ENCODE measurements at places on chromosomes 13 and 19. TPM values are rescaled to one million over a fixed set of nuclear protein-coding genes. Genes with fewer than 3 reads are reported as not detected.

DNA sequence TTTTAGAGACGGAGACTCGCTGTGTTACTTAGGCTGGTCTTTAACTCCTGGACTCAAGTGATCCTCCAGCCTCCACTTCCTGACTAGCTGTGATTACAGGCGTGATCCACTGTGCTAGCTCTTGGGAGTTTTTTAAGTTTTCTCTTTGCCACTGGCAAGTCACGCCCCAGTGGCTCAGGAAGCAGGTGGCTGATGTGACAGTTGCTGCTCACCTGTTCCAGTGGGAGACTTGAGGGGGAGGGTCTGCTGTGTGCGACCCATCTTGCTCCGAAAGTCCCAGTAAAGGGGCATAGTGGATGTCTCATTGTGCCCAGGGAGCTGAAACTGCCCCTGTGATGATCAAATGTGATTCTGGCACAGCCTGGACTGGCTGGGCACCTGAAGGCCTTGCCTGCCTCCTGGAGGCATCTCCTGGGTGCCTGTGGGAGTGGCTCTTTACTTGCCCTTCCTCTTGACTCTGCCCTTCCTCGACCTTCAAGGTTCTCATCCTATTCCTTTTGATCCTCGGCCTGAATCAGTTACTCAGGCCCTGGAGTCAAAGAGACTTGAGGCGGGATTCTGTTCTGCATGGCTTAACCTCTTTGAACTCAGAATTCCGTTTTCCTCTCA lies 7.8 kb downstream of the SMARCA4 start:
- no peak for DNase-seq

- DNase-seq, result peak; percentile 29
These were observed 121.6 kb downstream of the CYSLTR2 start for GRCh38 chr13:48775285-48775684.

The RASGRP4 gene
- not detected for polyA plus RNA-seq

DNA sequence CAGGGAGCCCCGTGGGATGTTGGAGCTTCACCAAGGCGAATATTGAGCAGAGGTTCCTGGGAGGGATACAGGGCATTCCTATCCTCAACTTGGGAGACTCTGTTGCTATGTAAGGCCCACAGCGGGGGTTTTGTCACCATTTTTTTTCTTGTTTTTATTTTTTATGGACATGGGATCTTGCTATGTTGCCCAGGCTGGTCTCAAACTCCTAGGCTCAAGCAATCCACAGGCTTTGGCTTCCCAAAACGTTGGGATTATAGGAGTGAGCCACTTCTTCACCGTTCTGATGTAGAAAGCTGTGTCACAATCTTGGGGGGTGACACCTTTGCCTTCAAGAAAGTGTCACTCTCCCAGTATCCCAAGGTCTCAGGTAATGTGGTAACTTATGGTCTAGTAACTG lies 2.6 kb downstream of the DLL3 start:
- DNase-seq, result no peak

The DACH1 gene
- not detected for polyA plus RNA-seq

GRCh38 chr13:113997845-113998751 lies 24.2 kb upstream of the C13orf46 start:
- DNase-seq, result no peak

The PGLYRP2 gene
- not detected for polyA plus RNA-seq

DNA sequence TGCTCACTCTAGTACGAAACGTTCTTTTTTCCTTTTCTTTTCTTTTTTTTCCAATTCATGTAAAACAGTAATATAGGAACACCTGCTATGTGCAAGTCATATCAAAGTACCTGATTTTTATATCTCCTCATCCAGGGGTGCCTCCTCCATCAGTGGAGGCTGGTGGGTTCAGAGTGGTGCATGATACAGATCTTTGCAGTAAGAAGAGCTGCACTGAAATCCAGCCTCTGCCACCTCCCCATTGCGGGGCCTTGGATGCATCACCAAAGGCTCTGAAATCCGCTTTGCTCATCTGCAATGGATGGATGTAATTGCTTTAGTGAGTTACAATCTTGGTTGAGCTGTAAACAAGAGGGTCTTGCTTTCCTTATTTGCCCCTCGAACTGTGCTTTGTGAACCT lies 38.3 kb downstream of the GPR12 start:
- DNase-seq, result no peak

The KLHL1 gene
- polyA plus RNA-seq, result not detected

DNA sequence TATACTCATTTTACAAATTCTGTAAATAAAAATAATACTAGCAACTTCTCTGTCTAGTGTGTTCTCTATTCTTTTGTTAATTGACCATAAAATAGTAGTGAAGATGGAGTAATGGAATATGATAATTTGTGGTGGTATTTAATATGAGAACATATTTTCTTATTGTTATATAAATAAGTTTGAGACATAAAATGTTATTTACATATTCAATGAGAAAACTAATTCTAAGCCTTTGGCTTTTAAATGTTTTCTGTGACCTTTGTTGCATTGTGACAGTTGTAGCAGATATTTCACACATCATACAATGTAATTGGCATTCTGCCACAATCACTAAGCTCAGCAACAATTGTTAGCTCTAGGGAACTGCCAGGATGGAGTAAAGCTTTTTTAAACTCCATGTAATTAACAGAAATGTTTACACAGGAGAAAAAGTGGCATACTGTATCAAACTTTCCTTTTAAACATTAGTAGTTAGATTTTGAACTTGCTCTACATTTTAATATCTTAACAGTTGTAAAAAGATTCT lies 562.1 kb upstream of the PCDH9 start:
- DNase-seq, result no peak

DNA sequence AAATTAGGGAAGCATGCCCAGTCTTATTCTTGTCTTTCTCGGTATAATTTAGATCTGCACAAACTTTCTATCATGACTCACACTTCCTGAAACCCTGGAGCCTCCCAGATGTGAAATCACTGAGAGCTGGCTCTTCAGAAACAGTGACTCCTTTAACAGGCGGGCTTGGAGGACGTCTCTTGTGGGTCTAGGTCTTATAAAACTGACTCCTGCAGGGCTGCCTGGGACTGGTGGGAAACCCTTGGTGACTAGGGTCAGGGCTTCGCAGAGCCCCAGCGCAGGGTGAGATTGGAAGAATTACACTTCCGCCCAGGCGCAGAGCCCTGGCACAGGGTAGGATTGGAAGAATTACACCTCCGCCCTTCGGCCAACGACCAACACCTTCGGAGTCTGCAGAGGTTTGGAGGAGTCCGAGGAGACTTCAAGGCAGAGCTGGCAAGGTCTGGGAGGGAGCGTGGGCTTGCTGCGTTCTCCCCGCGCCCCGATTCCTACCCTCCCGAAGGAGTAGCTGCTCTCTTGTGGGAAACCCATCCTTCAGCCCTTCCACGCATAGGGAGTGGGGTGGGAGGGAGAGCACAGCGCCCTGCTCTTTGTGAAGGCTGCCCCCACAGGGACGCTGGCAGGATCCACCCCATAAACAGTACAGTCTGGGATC lies 43.4 kb upstream of the MAP3K10 start:
- peak; percentile 57 for DNase-seq

DNA sequence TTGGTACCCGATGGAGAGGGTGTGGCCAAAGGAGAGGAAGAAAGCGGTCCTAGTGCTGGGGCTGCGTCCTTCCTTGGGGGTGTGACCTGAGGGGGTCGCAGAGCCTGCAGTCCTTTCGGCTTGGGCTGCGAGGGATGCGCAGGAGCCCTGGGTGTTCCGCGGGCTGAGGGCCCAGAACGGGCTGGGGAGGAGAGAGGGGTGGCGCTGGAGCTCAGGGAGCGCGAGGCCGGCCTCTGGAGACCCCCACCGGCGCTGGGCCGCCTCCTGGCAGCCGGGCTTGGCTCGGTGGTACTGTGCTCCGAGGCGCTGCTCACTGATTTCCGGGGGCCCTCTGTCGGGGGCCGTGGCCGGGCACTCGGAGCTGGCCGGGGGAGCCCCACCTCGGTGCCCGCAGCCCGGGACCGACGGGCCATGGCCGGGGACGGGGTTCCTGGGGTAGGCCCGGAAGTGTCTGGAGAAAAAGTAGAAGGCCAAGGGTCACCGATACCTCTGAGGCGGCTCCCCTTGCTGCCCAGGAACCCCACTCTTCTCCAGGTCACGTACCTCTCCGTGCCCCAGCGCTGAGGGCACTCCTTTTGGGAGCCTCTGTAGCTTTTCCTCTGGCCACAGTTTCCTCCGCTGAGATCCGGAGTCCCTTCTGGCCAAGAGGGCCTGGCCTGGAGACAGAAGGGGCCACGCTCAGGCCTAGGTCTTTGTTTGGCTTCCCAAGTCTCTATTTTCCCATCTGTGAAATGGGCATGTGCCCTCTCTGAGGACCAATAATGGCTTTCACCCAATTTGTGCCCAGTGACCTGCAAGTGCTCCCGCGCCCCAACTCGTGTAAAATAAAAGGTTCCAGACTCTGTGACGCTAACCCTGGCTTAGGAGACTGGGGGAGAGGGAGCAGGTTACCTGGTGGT lies 1.6 kb downstream of the PRR36 start:
- no peak for DNase-seq

The ZNF808 gene
- 0.92 TPM for polyA plus RNA-seq

- no peak for DNase-seq
These were observed 23.8 kb downstream of the ZSWIM9 start for GRCh38 chr19:48194041-48194843.

The TMEM190 gene
- not detected for polyA plus RNA-seq

The CYP4F8 gene
- polyA plus RNA-seq, result not detected

DNA sequence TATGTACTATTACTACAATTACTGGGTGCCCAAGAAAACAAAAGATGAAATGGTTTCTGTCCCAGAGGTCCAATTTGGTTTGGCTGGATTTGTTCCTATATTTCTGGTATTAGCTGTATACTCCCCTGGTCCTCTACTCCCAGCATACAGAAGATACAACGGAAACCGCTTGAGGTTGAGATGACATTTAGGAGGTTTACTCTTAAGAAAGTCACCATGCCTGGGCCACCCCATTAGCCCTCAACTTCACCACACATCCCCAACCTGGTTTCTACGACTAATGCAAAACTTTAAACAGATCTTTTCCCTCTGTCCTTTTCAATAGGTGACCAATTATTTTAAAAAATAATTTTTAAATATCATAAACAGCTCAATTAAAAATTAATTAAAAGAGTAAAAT lies 46.0 kb upstream of the EEF1AKMT1 start:
- DNase-seq, result no peak

GRCh38 chr13:99119656-99120055 lies 81.0 kb upstream of the UBAC2 start:
- no peak for DNase-seq

- DNase-seq, result no peak
These were observed 35.0 kb upstream of the MATK start for GRCh38 chr19:3821156-3821555.

GRCh38 chr19:10760273-10760944 lies 42.5 kb downstream of the DNM2 start:
- no peak for DNase-seq

GRCh38 chr13:110565296-110565695 lies 3.8 kb upstream of the RAB20 start:
- DNase-seq, result no peak

Measured in foreskin keratinocyte (primary cell).